ENCODE measurements at places on chromosomes 1 and 21.

GRCh38 chr1:118960026-118960561 is 28.0 kb downstream of the TBX15 start:
- no peak for DNase-seq

- no peak for DNase-seq
Measured at GRCh38 chr1:228208831-228209551, 1.1 kb downstream of the OBSCN start.

DNA sequence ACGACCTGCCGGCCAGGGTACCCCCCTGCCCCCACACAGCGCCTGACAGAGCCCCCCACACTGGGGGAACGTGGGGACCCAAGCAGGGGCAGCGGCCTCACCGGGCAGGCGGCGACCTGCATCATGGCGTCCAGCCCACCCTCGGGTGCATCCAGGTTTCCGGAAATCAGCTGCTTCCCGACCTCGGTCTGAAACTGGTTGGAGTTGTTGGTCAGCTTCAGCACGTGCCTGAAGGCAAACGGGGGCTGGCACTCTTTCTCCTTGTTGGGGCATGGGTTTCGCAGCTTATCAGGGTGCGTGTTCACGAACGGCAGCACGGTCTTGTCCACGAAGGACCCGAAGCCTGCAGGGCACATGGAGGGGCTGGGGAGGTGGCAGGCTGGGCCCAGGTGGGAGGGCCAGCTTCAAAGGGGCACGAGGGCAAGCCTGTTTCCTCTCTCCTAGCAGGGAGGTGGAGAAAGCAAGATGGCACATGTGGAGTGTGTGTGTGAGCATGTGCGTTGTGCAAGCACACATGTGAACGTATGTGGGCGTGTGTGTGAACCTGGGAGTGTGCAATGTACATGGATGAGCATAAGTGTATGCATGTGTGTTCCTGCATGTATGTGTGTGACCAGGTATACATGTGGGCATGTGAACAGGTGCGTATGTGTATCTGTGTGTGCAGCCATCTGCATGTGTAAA is 19.2 kb downstream of the ITGB2 start:
- no peak for DNase-seq

- no peak for DNase-seq
Measured at GRCh38 chr1:37034121-37035013, at the start of gene GRIK3. Gene GRIK3 (minus strand): TSS chr1:37034515. CDS start chr1:37034108, 407 bp downstream.

GRCh38 chr1:101006553-101006952 is 19.0 kb downstream of the DPH5 start:
- no peak for DNase-seq

- DNase-seq, result no peak
Measured at GRCh38 chr21:31460980-31461379, 116.9 kb upstream of the TIAM1 start.

- no peak for DNase-seq
Measured at GRCh38 chr1:239997515-239998311, 94.0 kb upstream of the FMN2 start.

DNA sequence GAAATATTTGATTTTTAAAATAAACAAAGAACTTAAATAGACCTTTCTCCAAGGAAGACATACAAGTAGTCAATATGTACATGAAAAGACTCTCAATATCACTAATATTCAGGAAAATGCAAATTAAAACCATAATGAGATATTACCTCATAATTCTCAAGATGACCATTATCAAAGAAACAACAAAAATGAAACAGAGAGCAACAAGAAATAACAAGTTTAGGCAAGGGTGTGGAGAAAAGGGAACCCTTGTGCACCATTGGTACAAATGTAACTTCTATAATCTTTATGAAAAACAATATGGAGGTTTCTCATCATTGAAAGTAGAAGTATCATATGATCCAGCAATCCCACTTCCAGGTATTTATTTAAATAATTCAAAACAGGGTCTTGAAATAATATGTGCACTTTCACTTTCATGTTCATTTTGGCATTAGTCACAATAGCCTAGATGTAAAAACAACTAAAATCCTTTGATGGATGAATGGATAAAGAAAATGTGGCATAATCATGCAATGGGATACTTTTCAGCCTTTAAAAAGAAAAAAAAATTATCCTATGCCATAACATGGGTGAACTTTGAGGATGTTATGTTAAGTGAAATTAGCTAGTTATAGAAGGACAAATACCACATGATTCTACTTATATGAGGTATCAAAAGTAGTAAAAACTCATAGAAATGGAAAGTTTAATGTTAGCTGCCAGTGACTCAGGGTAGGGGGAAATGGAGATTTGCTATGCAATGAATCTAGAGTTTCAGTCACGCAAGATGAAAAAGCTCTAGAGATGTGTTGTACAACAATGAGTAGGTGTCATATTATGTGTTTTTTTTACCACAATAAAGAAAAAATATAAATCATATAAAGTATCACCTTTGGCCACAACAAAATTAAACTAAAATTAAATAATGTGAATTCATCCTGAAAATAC is 114.5 kb upstream of the LYPLAL1 start:
- DNase-seq, result no peak

- no peak for DNase-seq
Measured at GRCh38 chr1:93662481-93663207, 19.0 kb downstream of the BCAR3 start.

DNA sequence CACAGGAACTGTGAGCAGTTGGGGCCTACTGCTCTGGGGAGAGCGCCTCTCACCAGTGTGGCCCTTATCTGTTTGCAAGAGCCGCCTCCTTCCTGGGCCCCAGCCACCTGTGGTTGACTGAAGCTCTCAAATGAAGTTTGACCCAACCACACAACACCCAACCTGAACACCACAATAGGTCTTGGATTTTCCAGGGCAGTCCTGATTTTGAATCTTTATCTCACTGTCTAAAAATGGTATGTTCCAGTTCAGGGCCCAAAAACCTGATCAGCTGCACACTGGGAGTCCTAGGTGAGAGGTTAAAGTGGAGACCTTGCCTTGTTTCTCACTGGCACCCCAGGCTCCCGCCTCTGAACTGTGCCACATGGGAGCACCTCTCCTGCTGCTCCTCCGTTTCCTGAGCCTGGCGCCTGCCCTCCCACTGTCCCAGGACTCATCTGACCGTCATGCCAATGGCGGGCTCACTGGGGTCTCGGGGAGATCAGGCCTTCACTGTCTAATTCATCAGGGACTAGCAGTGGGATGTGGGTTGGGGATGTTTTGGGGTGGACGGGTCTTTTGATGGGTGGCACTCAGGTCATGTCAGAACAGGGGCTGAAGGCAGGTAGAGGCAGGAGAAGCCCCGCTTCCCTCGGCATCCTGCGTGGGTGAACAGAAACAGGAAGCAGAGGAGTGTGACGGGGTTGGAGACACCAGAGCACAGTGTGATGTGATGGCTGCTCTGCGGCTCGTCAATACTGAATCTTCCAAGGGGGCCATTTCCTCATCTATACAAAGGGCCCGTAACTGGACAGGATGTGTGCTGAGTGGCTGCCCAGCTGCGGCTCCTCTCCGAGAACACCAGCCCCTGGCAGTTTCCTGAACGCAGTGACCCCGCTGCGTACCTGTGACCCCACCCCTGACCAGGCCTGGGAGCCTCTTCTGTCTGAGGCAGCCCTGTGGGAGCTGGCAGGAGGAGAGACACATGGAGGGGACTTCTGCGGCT is 59.6 kb upstream of the ITPKB start:
- DNase-seq, result no peak

DNA sequence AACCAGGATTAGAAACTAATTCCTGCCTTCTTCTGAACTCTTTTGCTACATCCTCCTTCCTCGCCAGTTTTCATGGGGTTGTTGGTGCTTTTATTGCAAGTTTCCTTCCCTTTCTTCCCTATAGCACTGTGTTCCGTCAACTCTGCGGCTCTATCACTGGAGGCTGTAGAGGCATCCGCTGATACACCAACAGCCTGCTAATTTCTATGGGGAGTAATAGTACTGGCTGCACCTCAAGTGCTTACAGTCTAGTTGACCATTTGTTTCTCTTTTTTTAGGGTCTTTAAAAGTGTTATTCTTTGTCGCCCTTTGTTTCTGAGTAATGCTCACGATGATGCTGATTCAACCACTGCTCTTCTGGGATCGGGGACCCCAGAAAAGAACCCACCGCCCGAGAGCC is 746 bp downstream of the MIS18A start:
- no peak for DNase-seq

DNA sequence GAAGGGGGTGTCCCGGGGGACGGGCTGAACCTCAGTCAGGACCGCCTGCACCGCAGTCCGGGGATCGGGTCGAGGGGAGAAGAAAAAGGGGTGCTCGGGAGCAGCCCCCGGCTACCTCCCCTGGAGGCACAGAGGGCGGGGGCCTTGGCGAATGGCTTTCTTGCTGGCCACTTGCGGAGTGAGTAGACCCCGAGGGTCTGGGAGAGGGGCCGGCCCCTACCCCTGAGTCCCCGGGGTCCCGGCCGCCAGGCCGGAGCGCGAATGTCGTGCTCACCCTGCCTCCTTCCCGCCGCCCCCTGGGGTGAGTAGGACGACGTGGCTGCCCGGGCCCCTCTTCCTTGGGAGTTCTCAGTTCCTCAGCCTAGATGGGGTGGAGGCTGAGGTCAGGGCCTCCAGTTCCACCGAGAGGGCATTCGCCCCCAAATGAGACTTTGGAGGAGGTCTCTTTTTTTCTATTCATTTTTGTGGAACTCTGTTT is 113.0 kb downstream of the OSBPL9 start:
- no peak for DNase-seq

DNA sequence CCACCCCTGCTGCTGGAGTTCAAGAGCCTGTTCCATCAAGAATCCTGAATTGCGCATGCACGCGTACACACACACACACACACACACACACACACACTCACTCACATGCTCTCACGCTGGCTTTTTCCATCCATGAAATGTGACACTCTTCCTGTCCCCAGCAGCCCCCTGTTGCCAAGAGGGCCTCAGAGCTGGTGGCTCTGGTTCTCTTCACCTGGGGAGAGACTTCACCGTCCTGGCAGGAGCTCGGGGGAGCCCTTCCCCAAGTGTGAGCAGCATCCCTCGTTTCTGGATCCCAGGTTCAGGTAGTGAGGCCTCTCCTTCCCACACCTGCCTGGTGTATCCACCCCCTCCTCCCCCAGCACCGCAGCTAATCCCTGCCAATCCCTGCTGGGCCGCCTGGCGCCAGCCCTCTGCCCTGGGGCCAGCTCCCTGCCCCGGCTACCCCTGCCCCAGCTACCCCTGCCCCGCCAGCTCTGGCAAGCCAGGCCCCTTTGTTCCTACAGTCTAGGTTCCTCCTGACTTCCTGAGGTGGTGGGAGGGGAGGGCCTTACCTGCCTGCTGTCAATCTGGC is 9.9 kb downstream of the PLOD1 start:
- no peak for DNase-seq

- no peak for DNase-seq
Measured at GRCh38 chr1:20368866-20369470, 78.3 kb downstream of the VWA5B1 start.

GRCh38 chr1:239731082-239731748 is 344.8 kb downstream of the CHRM3 start:
- DNase-seq, result no peak

GRCh38 chr1:209198961-209199750 is 384.4 kb upstream of the CAMK1G start:
- no peak for DNase-seq

DNA sequence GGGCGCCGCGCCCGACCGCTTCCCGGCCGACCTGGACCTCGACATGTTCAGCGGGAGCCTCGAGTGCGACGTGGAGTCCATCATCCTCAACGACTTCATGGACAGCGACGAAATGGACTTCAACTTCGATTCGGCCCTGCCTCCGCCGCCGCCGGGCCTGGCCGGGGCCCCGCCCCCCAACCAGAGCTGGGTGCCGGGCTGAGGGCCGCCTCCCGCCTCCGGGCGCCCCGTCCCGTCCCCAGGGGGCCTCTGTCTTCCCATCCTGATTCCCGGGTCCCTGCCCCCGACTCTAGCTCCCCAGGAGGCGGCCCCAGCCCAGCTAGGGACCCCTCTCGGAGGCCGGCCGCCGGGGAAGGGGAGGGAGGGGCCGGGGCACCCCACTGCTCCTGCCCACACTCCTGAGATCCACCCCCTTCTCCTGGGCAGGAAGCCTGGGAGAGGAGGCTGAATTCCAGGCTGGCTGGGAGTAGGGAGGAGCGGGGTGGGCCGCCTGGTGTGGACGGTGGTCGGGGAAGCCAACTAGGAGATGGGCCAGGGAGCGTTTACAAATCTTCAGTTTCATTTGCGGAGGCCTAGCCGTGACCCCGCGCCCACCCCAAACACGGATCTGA is 21.4 kb downstream of the FOXO6 start:
- no peak for DNase-seq

GRCh38 chr1:6080469-6080868 is 34.8 kb downstream of the KCNAB2 start:
- DNase-seq, result no peak

DNA sequence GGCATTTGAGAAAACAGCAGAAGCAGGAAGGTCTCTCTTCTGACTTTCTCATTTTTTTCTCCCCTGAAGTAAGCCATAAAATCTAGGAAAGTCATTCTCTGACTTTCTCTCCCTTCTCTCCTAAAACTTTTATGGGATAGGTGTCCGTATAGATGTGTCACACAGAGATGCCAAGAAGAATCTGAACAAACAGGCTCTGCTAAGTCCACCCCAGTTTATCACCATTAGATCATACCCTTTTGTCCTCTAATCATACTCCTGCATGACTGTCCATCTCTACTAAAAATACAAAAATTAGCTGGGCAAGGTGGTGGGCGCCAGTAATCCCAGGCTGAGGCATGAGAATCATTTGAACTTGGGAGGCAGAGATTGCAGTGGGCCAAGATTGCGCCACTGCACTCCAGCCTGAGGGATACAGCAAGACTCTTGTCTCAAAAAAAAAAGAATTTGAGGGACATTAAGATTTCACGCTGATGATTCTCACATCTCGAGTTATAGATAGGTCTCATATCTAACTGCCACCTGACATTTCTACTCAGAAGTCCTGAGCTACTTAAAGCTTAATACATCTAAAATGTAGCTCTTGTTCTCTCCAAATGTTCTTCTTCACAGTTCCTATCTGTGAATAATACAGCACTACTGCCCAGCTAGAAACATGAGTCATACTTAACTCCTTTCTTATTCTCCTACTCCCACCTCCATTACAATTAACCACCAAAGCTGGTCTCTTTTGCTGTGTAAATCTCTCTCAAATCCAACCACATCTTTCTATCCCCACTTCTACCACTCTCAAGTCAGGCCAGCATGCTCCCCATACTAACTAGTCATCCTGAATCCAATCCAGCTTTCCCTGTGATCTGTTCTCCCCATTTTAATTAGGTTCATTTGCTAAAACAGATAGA is 47.7 kb downstream of the ZNF644 start:
- DNase-seq, result no peak

DNA sequence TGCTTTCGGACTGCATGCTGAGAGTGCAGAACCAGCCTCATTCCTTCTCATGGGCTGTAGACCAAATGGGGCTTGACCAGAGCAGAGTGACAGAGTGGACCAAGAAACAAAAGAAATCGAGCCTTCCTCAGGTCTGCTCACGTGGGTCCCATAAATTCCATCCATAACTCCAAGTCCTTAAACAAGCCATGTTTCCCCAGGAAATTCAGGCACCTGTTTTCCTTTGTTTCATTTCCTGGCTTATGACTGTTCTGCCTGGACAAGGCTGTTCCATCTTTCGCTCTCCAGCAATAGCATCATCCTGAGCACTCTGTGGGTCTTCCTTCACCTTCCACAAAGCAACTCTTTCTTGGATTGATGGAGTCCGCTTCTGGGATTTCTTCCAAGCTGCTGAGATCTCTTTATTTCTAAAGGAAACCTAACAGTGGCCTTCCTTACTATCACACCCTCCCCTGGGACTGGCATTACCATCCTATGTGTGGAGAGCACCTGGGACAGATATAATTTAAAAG is 63.9 kb downstream of the LAMC2 start:
- no peak for DNase-seq

- DNase-seq, result no peak
Measured at GRCh38 chr1:228405979-228406228, 731 bp downstream of the TRIM11 start.
